ENCODE measurements at places on chromosomes 7 and 10.

DNA sequence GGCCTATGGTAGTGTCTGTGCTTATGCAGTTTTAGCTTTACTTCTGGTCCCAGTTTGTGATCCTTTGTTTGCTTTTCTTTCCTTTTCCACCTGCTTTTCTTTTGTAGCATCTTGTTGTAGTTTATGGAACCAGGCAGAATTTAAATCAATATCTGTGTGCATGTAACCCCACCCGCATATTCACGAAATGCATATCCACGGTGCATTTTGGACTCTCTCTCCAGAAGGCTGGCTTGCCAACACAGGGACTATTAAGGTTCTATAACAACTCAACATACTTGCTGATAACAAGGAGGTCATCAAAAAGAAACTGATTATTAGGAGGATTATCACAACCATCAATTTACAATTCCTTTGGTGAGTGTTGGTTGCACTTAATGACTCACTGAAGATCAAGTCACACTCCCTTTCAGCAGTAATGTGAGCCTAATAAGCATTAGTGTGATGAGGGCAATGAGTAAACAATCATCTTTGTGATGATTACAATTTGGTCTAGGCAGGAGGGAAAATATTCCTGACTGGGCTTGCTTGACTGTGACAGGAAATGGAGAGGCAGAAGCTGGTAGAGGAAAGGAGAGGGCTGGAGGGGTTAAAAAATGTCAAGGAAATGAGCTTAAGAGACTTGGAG lies 378.6 kb downstream of the REEP3 start:
- no peak for DNase-seq

GRCh38 chr10:336247-336646 lies 201.0 kb downstream of the ZMYND11 start:
- no peak for DNase-seq

GRCh38 chr10:117615649-117616048 lies 73.1 kb downstream of the EMX2 start:
- DNase-seq: no peak

DNA sequence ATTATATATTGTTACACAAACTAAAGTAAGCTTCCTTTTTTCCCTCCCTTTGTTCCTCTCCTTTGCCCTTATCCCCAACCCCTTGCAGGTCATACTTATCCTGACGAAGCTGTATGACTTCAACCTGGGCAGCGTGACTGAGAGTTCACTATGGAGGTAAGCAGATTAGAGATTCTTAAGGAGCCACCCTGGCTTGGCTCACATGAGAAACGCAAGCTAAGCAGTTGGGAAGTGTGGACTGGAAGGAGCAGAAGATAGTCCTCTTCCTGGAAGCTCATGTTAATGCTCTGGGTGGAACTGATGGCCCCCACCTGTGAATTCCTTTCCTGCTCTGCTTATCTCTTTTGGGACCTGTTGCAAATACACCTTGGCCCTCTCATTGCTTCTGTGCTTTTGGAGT lies 201.6 kb downstream of the SORCS3 start:
- DNase-seq: no peak

DNA sequence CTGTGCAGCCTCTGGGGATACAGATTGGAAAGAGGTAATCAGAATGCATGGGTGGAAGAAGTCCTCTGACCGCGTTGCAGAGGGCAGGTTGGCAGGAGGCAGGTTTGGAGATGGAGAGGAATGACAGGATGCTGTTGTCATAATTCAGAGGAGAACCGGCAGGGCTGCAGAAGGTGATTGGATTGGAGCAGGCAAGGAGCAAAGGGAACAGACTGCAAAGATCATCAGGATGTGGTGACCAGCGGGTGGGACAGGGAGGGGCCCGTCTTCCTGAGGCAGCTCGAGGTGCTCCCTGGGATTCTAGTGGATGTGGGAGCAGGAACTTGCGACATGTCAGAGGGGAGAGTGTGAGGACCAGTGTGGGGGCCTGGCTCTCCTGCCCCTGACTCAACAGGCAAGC lies 78.5 kb upstream of the PPIF start:
- DNase-seq: no peak

DNA sequence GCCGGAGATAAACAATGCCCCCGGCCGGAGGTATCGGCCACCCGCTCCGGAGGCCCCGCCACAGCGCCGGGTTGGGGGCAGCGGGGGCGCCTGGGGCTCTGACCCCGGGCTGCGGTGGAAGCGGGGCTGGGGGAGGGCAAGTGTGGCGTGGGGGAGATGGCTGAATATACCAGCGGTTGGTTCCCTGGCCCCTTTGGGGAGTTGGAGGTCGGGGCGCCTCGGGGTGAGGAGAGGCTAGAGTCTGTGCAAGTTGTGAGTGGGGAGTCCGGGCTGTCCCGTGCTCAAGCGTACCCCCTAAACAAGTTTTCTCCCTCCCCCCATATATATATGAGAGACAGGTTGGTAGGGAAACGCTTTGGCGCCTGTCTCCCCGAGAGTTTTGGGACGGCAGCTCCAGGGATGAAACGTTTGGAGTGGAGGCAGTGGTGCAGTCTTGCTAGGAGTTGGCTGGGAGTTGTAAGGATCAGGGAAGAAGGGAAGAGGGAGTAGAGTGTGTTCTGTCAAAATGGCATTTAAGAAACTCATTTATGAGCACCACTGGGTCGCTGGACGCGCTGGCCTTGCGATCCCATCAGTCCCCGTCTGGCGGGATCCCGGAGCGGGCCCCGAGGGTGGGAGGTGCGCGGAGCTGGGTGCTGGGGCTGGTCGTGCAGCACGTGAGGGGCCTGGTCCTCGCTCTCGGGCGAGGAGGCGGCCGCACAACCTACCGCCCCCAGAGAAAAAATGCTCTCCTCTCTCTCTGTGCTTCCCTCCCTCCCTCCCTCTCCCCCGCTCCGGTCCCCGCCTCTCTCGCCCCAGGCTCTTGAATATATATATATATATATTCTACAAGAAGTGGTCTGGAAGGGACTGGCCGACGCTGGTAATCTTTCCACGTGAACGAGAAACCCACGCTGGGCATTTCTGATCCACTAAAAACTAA lies 1.1 kb downstream of the TET1 start:
- no peak for DNase-seq

DNA sequence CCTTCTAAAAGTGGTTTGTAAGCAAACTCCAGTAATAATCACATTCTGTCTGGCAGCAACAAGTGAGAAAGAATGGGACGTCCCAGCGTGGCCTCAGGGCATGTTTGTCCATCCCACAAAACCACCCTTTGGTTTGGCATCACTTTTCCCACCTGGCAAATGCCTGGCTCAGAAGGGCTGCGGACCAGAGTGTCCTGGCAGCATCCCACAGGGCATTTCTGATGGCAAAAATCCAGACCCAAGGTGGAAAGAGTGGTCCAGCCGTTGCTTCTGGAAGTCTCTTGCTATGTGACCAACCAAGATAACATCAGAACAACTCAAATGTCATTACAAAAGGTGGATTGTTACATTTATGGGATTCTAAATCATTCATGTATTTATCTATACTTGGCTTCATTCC lies 174.4 kb downstream of the CREB5 start:
- no peak for DNase-seq

DNA sequence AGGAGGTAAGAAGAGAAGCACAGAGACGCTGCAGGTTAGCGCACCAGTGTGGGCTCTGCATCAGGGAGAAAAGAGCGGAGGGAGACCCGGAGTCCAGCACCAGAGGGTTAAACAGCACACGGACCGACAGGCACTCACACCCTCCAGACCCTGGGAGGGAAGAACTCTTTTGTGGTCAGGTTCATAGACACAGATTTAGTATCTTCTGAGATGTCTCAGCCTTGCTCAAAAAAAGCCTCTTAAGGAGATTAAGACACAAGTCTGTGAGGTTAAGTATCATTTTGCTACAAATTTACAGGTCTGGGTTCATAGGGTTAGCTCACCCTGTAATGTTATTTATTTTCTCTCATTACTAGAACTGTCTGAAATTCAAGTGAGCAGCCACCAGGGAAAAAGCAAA lies 16.8 kb upstream of the NDST2 start:
- no peak for DNase-seq

- DNase-seq: no peak
These were observed 26.1 kb downstream of the GNAT3 start for GRCh38 chr7:80485721-80486120.

DNA sequence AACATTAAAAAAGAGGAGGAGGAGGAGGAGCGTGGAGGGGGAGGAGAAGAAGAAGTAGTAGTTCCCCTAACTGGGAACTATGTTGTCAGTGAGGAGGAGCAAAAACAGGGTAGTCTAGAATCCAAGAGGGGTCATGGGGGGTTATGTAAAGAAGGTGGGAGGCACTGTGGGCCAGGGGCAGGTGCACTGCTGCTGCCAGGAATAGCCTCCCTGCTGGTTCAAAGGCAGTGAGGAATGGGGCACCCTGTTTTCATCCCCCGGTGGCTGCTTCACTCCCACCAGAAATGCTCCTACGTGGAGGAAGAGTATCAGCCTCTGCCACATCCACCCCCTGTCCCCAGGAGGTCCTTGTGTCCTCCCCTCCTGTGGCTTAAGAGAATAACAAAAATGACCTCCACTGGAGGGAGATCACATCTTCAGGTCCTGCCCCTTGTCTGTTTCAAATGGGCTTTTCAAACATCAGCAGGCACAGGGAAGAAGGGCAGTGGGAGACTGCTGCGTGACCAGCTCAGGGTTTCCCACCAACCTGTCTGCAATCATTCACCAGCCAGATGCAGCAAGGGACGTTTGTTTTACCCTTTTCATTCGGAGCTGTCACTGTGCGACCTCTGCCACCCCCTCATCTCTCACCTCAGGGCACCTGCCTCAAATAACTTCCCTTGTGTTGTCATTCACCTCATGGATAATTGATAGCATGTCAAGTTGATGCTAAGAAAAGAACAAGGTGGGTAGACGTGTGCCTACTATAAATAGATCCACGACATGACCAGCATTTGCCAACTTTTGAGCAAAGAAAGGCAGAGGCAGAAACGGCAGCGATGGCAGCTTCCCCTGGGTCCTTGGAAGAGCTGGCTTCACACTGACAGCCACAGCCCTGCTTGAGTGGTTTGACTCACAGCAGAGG lies 92.6 kb downstream of the DGKI start:
- DNase-seq: no peak

GRCh38 chr10:103543617-103544525 lies 50.4 kb downstream of the NEURL1 start:
- DNase-seq: no peak

GRCh38 chr10:69874449-69874848 lies 72.7 kb downstream of the COL13A1 start:
- no peak for DNase-seq

DNA sequence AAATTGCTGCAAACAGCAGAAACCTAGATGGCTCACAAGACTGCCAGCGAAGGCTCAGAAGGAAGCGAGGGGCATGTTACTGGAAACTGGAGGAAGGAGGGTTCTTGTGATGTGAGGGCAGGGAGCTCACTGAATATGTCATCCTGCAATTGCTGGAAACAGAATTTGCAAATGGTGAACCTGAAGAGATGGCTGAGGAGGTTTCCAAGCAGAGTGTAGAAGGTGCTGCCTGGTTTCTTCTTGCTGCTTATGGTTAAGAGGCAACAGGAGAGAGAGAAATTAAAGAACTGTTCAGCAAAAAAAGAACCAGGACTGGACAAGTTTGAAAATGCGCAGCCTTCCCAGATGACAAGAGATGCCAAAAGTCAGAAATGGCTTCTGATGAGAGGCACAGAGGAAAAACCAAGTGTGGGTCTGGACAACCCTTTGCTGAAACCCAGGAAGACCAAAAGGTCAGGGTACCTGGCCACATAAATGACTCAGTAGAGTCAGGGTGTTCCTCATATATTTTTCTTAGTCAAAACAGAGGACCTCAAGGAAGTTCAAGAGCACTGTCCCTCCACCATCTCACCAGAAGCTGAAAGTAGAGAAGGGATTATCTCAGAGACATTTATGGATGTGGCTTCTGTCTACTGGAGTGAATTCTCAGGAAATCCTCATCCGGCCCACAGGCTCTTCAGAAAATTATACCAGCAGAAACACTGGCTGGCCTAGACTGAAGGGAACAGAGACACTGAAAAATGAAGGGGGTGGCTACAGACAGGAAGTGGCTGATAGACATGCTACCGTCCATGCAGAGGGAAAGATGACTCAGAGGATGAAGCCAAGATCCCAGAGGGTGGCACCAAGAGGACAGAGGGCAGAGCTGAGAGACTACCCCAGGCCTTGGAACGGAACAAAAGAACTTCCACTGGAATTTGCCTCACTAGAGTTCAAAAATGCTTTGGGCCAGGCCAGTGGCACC lies 10.1 kb downstream of the PAPOLB start:
- DNase-seq: no peak

- DNase-seq: no peak
These were observed 455.3 kb downstream of the REEP3 start for GRCh38 chr10:63976538-63976937.

DNA sequence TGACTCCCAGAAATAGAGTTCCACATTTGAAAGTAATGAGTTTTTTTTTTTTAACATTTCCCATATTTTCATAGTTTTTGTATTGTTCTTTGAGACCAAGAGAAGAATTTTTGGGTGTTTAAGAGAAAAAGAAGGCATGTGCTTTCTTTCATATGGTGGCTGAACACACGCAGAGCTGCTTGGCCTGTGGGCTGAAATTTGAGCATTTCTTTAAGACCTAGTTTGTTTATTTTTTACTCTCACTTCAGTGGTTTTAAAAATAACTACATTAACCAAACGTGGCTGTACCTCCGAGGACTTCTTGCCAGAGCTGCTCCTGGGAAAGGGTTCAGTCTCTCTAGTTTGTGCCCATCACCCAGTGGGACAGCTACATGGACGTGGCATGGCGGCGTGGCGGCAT lies 58.3 kb downstream of the INPP5A start:
- no peak for DNase-seq

GRCh38 chr7:25626451-25627131 lies 398.3 kb upstream of the NPVF start:
- no peak for DNase-seq

- no peak for DNase-seq
These were observed 20.9 kb downstream of the METTL2B start for GRCh38 chr7:128497405-128497804.

DNA sequence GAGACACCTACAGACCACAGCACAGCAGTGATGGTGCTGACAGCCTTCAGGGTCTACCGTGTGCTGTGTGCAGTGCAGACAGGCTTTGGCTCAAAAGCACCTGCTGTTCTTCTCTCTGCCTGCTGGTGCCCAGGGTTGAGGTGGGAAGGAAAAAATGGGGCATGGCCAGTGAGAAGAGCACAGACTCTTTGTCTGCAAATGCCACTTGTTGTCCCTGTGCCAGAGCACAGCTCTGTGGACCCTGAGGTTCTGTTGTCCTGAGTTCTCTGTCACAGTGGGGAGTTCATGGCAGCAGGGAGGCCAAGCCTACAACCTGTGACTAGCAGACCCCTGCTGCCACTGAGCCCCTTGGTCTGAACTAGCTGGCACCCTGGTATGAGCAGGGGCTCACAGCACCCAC lies 376.7 kb downstream of the GLRX3 start:
- DNase-seq: no peak
